ENCODE measurements at places on chromosomes 2 and 18.

- DNase-seq = no peak
These were observed 82.3 kb upstream of the NYAP2 start for GRCh38 chr2:225317186-225317585.

DNA sequence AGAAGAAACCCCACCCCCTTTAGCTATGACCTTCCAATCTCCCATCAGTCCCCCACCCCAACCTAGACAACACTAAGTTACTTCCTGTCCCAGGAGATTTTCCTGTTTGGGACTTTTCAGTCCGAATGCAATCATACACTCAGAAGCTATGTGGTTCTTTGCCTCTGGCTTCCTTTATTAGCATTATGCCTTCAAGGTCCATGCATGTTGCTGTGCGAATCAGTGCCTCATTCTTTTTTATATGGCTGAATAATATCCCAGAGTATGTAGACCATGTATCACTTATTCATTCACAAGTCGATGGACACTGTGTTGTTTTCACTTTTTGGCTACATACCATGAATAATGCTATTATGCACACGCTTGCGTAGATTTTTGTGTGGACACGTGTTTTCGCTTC is 292.1 kb upstream of the HDAC4 start:
- no peak for DNase-seq

GRCh38 chr2:123453046-123453700 is 571.9 kb upstream of the CNTNAP5 start:
- no peak for DNase-seq

- no peak for DNase-seq
These were observed 415.9 kb downstream of the GRB14 start for GRCh38 chr2:164205347-164205746.

GRCh38 chr2:62489162-62489561 is 16.8 kb downstream of the TMEM17 start:
- no peak for DNase-seq

- no peak for DNase-seq
These were observed 104.5 kb upstream of the KLHL14 start for GRCh38 chr18:32877371-32877770.

GRCh38 chr2:19900931-19901441 is 797 bp downstream of the TTC32 start:
- peak; percentile 32 for DNase-seq

GRCh38 chr2:139622691-139623090 is 842.5 kb upstream of the NXPH2 start:
- DNase-seq = no peak

- DNase-seq = no peak
These were observed 123.0 kb downstream of the PMAIP1 start for GRCh38 chr18:60022671-60023276.

GRCh38 chr2:155714983-155715382 is 617.5 kb downstream of the NR4A2 start:
- no peak for DNase-seq

- DNase-seq = no peak
These were observed 133.1 kb downstream of the EIPR1 start for GRCh38 chr2:3244486-3244885.

GRCh38 chr2:20168727-20169696 is 55.9 kb downstream of the SDC1 start:
- no peak for DNase-seq

GRCh38 chr2:16718576-16719484 is 53.2 kb upstream of the CYRIA start:
- DNase-seq = no peak

DNA sequence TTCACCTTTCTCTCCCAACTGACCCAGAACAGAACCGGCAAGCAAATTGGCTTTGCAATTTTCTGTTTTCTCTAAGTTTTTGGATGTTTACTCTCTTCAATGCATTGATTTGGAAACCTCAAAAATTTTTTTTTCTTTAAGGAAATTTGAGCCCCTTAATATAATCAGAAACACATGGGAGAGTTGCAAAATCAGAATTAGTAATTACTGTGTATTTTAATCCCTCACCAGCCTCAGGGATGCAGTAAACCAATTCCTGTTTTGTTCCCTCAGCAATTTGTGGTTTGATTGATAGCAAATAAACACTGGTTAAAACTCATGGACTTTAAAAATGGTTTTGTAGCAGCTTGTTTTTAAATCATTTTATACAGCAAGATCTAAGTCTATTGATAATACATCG is 281.5 kb downstream of the NEDD4L start:
- no peak for DNase-seq

DNA sequence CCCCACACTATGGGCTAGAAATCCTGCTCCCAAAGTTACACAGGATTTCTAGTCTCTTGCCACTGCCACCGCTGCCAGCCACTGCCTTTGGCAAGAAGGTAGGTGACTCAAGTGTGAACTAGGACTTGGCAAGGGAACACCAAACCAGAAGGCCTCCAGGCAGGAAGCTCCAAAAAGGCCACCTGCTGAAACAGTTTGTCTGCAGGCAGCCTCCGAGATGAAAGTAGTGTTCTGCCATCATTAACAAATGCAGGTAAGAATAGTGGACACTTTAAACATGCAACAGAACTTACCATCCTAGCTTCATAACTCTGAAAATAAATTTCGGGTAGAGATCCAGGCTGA is 3.9 kb downstream of the ANKRD44 start:
- no peak for DNase-seq

- no peak for DNase-seq
These were observed 116.5 kb downstream of the NCK2 start for GRCh38 chr2:105861200-105861599.

DNA sequence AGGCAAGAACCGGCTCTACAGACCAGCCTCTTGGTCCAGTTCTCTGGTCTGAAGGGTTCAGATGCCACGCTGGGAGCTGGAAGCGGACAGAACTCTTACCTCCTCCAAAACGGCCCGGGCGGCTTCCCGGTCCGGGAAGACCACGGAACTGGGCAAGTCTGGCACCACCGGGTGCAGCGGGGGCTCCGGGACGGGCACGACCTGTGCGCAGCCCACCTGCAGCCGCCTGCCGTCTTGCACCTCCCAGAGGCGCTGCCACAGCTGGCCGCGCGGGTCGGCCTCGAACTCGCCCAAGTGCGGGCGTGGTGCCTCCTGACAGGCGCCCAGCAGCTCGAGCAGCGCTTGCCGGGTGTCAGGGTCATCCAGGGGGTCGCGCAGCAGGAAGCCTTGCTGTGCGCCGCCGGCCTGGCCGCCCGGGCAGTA is 773 bp downstream of the CMPK2 start:
- DNase-seq = no peak

- no peak for DNase-seq
These were observed 249.7 kb downstream of the CELF4 start for GRCh38 chr18:37315935-37316334.

DNA sequence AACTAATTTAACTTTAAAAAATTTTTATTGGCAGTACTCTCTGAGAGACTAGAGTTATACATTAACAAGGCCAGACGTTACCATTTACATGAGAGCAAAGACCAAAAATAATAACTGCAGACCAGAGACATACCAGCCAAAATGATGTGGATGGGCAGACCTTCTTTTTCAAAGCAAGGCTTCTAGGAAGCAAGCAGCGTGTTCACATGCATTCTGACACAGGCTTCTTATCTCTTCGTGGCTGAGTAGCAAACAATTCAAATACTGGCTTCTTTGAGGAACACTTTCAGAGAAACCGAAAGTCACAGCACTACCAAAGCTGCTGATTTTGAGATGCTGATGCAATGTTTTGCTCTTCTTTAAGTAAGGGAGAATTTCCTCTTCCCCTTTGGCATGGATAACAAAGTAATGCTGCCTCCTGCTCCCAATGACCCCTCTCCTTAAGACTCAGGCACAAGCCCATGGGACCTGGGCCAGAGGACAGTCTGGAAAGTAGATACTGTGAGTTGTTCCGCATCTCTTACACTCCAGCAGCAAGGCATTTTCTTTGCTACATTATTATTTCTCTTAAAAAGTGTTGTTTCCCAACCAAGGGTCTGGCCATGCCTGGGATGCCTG is 181.9 kb downstream of the MREG start:
- DNase-seq = no peak

- no peak for DNase-seq
These were observed 70.3 kb upstream of the PELI1 start for GRCh38 chr2:64214281-64215115.

DNA sequence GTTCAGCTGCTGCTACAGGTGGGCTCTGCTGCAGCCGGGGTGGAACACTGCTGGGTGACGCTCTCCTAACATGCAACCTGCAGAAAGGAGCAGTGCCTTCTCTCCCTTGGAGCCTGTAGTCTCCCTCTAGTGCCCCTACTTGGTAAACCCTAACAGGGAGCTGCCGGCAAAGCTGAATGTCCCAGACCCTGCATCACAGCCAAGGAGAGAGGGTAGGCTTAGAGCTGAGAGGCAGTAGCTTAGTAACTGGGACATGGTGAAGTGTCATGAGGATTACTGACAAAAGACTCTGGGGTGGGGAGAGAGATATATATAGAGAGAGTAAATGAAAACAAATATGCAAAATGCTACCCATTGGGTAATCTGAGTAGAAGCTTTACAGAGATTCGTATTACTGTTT is 9.9 kb downstream of the NCAPH start:
- DNase-seq = no peak

DNA sequence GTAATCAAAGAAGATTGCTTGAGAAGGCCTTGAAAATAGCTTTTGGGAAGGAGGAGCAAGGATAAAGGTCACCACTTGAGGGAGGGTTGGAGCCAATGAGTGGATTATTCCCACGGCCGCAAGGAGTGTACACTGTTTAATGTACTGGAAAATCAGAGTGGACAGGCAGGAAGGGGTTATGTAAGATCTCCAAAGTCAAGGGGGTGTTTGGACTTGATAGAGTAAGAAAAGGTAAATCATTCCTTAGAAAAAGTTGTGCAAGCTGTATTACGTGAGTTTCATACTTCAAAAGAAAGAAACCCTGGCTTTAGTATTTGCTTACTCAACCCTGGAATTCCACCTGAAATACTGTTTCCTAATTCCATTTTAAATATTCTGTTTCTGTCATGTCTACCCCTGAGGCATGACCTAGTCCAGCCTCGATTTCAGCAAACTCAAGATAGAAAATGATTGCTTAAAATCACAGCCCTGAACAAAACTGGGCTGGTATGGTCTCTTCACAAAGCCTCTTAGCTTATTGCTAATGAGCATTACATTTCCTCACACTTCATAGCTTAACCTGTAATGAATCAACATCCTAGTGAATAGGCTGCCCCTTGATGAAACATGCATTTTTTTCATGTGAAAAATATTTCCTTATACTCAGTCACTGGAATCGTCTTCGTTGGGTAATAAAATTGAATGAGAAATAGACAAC is 1.1 kb downstream of the MREG start:
- DNase-seq = peak; percentile 76

DNA sequence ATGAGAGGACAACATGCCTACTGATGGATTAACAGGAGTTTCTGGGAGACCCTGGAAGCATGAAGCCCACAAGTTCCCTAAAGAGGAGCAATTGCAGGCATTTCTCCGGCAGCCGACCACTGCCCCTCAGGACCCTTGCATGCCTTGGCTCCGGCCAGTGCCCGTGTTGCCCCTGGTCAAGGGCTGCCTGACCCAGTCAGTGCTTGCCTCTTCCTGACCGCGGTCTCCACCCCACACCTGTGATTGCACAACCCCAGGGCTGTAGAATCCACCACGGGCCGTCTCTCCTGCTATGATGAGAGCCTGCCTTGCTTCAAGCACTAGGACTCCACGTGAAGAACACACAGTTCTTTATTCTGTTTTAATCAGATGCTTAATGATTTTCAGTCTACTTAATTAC is 127.5 kb downstream of the GLI2 start:
- DNase-seq = no peak

DNA sequence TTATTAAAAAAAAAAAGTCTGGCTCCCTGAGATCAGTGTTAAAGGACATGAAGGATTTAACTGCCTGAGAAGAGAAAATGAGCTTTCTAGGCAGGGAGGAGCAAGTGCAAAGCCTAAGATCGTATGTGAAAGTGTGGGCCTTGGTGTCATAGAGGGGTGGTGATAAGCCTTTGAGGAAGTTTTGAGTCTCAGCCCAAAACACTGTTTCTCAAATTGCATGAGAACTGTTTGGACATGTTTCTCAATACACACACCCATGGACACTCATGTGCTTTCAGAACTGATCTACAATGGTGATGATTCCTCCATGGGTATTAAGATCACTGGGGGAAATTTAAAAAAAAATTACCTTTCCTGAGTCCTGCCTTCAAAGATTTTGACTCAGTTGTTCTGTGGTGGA is 336.7 kb upstream of the RND3 start:
- DNase-seq = no peak

DNA sequence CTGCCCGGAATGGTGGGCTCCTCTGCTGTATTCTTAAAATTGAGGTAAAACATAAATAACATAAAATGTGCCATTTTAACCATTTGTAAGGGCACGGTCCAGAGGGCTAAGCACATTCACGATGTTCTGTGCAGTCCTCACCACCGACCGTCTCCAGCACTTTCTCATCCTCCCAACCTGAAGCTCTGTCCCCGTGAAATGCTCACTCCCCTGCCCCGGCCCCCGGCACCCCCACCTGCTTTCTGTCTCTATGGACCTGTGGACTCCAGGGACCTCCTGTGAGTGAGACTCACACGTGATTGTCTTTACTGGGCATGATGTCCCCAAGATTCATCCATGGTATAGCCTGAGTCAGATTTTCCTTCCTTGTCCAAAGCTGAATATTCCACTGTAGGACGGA is 38.7 kb upstream of the CTDP1 start:
- DNase-seq = no peak

DNA sequence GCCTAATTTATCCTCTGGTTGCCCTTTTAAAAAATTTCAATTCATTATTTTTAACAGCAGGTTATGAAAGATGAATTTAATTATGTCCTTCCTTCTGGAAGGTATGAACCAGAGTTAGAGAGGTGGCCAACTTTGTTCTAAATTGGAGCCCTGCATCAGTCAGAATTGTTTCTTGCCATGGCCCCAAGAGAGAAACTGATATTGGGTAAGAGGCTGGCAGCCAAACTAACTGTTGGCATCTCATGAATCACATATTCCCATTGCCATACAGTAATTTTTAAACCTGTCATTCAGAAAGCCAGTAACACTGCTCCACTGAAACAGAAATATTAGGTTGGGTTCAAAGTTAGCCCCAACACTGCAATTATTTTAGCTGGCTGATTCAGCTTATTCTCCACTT is 67.4 kb downstream of the SMAD2 start:
- no peak for DNase-seq

DNA sequence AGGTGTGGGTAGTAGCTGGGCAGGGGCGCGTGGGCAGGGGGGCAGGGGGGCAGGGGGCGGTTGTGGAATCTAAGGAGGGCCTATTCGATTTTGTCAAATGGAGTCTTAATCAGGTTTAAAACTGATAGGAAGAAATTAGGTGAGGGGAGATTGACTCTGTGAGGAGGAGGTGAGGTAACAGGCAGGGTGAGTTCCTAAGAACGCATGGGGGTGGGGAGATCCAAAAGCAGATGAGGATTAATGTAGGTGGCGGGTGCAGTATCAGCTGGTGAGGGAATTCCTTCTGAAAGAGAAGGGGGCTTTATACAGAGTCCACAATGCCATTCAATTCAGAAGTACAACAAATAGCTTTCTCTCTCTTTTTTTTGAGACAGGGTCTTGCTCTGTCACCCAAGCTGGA is 72.7 kb downstream of the CAB39 start:
- DNase-seq = no peak

Measured in ACHN (cell line).